ENCODE measurements at places on chromosomes 2 and 18.

DNA sequence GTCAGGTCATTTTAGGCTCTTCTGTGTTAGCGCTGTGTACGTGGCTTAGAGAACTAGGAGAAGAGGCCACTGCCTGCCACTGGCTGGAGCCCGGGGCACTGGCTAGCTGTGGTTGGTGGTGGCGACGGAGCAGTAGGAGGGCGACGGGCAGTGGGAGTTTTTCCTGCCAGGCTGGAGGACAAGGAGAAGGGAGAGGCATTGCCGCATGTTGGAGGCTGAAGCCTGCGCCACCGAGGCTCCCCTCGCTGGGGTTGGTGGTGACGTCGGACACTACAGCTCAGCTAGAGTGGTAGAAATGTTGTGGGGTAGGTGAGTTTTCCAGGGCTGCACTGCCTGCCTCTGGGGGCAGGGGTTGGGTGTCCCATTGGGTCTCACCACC, 41.7 kb upstream of the IMP4 start:
- no peak for DNase-seq

DNA sequence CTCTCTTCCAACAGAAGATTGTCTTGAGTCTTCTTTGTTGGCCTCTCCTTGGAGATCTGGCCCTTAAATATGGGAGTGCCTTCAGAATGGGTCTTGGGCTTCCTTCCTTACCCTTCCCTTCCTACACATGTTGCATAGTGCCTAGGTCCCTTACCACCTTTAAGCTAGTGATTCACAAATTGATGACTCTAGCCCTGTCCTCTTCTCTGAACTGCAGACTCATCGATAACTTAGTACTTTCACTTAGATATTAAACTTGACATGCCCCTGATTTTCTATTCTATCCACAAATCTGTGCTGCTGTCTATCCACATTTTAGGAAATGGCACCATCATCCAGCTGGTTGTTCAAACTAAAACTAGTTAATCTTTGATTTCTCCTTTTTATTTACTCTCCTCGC, 9.1 kb upstream of the DYTN start:
- DNase-seq = no peak

DNA sequence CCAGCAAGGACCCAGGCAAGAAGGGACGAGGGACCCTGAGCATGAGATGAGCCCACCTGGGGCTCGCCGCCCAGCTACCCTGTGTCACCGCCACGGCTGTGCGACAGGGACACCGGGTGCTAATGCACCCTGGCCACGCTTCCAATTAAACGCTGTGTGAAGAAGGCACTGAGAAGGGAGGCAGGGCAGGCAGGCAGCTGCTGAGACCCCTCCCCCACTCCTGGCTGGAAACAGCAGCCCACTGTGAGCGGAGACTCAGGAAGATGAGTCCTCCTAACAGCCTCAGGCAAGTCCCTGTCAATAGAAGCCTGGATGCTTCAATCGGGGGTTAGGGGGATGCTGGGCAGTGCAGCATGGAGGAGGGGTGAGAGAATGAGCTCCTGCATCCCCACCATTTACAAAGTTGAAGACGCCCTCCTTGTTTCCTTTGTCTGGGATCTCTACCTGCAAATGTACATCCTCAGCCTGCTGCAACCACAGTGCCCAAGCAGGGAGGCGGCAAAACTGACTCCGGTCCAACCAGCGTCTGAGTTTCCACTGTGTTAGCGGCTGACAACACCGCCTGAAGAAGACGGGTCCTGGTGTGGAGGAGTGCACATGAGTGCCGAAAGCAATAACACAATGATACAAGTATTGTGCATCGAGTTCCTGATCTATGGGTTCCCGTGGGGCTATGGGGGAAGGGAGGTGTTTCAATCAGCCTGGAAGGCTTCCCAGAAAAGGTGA, 12.8 kb downstream of the TMEM163 start:
- no peak for DNase-seq

DNA sequence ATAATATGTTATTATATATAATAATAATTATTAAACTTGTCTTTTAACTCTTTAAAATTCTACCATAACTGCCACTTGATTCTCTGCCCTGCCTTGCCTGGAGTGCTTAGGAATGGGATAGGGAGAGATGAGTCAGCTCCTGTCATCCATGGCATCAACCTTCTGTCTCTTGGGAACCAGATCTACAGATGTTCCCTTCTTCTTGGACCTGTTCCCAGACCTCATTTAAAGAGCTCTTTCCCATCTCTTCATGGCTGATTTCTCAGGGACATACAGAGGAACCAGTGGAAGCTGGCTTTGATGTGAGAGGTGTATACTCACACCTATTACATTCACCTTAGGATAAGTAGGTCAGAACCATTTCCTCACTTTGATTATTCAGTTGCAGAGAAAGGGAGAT, 155.3 kb upstream of the MYO3B start:
- DNase-seq = no peak

DNA sequence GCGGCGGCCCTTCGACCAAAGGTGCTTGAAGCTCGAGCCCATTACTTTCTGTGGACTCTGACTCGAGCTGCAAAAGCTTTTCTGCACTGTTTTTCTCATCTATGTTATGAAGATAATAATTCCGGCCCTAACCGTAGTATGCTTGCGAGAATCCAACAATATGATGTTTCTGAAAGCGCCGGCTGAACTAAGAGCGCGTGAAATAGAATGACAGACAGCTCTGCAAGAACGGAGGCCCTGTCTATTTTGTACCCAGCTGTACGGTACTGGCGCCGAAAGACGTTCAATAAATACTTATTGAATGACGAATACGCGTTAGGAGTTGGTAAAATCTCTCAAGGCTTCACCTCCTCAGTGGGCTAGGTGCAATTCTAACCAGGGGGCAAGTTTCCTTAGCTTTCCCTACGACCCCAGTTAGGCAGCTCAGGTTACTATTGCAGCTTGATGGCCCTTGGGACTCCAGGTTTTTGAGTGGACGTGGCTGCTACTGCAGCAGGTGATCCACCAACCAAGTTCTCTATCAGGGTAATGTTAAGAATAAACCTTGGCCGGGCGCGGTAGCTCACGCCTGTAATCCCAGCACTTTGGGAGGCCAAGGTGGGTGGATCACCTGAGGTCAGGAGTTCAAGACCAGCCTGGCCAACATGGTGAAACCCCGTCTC, 570 bp downstream of the SCRN3 start:
- no peak for DNase-seq

DNA sequence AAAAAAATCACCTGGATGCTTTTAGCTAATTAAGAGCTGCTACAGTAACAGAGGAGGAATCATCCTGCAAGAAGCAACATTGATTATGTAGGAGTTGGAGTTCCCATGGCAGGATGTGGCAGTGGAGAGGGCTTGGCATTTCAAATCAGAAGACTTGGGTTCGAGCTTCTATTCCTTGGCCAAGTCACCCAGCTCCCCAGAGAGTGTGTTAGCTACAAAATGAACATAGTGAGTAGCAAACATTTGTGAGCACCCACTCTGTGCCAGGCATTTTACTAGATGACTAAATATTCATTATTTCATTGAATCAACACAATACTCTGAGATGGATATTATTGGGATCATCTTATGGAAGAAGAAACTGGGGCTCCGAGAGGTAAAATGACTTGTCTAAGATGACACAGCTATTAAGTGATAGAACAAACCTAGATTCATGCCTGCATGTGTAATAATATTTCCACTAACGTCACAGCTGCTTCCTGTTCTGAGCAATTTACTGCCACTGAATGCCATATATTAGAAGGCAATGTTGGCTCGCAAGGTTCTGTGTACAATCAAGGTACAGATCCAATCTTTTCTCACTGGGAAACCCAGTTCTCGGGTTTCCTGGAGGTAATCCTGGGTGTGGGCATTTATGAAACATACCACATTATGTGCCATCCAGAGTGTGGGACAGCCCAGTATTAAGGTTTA, 18.0 kb downstream of the NTSR2 start:
- DNase-seq = no peak

- no peak for DNase-seq
These were observed 96.9 kb downstream of the ACTR3 start for GRCh38 chr2:113986762-113987290.

Measured in tibial nerve (tissue), 4 donors.